ENCODE measurements at places on chromosomes 2 and 18.
A peak's percentile ranks its signal among the peaks of the same experiment; 100 is the strongest.

DNA sequence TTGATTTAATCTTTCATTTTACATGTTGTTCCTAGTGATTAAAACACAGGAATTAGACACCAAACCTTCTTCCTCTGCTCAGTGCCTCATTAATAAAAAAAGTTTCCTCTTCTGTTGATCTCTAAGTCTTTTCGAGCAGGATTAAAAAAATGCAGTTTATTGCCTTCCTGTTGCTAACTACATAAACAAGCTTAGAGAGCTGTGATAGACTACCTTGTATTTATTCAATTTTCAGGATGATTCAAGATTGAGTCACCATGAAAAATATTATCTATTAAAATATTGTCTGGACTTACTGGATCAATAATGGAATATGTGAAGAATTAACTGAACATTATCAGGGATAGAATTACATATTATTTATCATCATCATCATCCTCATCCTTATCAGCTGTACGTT lies 1089.6 kb upstream of the CNTNAP5 start:
- DNase-seq = no peak

- no peak for DNase-seq
Measured at GRCh38 chr18:13804305-13804704, 19.6 kb upstream of the MC5R start.

DNA sequence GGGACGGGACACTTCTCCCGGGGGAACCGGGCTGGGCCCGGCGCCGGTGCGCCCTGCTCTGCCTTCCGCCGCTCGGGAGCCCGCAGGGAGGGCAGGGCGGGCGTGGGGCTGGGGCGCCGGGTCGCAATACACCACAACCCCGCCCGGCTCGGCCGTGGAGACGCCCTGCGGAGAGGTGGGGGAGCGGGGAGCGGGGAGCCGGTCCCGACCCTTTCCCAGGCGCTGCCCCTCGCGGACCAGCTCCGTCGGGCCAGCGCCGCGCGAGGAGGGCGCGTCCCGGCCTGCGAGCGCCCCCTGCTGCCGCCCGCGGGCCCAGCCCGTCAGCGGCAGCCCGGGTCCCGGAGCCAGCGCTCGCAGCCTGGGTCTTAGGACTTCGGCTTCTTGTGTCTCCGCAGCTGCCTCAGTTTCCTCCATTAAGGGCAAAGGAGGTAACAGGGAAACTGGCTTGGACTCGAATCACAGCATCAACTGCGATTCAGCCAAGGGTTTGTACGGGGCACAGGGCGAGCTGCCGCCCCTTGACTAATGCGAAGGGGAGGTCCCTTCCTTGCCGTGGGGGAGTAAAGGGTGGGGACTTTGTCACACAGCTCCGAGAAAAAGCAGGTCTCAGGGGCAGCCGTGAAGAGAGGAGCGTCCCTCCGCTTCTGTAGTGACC lies 635 bp upstream of the ADRA2B start:
- peak; percentile 85 for DNase-seq

DNA sequence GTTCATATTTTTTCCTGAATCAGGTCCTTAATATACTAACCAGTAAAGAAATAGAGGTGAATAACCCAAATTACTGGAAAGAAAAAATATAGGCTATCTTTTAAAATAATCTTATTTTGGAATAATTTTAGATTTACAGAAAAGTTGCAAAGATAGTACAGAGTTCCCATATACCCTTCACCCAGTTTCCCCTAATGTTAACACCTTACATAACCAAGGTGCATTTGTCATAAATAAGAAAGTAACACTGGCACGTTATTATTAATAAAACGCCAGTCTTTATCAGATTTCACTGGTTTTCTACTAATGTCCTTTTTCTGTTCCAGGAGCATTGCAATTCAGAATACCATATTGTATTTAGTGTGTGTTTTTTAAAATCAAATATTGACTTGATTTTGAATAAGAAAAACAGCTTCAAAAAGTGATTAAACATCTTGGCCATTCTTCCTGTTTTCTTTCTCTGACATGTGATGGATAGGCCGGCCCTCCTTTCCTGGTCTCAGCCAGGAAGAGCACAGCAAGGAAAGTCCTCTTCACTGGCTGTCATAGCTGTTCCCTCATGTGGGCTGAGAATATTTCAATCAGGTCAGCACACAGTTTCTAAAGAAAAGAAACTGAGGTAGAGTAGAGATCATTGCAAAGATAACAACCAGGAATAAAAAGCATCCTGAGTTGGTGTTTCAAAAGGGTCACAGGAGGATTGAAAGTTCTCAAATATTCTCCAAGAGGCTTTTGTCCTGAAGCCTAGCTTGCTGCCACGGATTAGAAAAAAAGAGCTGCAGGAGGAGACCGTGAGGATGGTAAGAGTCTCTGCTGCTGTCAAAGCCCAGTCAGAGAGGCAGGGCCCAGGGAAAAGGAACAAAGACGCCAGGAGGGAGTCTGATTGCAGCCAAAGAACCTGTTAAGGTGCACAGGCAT lies 79.3 kb upstream of the ARL5A start:
- no peak for DNase-seq

- no peak for DNase-seq
Measured at GRCh38 chr2:2892378-2892777, 485.2 kb downstream of the EIPR1 start.

DNA sequence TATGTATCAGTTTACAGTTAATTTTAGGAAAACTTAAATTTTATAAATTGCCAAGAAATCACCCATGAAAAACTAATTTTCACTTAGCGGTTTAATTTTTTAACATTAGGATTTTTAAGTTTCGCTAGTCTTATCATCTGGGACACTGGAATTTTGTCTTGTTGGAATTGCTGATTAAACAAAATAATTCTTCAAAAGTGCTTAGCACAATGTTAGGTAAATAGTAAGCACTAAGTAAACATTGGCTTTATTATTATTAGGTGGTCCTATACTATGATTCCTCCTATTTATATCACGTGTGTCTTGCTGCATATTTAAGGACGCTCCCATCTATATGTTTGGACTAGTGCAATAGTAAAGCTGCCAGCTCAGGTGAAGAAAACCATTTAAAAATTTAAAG lies 54.6 kb upstream of the MAP4K3 start:
- no peak for DNase-seq

- DNase-seq = no peak
Measured at GRCh38 chr18:39591649-39592048, 2026.1 kb upstream of the CELF4 start.

GRCh38 chr18:13136904-13137669 lies 81.5 kb upstream of the LDLRAD4 start:
- peak; percentile 35 for DNase-seq

DNA sequence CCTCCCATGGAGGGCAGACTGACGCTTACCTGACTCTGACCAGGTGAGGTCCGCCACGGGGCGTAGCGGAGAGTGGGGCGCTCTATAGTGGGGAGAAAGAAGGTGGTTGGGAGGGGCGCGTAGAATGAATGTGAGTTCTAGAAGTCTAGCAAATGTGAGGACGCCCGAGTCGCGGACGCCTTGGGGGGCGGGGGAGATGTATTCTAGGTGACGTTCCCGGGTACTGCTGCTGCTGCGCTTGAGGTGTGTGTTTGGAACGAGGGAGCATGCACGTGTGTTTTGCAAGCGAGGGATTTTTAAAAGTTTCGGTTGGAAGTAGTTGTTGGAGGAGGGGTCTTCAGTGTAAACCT lies 758 bp downstream of the RIF1 start:
- peak; percentile 16 for DNase-seq

DNA sequence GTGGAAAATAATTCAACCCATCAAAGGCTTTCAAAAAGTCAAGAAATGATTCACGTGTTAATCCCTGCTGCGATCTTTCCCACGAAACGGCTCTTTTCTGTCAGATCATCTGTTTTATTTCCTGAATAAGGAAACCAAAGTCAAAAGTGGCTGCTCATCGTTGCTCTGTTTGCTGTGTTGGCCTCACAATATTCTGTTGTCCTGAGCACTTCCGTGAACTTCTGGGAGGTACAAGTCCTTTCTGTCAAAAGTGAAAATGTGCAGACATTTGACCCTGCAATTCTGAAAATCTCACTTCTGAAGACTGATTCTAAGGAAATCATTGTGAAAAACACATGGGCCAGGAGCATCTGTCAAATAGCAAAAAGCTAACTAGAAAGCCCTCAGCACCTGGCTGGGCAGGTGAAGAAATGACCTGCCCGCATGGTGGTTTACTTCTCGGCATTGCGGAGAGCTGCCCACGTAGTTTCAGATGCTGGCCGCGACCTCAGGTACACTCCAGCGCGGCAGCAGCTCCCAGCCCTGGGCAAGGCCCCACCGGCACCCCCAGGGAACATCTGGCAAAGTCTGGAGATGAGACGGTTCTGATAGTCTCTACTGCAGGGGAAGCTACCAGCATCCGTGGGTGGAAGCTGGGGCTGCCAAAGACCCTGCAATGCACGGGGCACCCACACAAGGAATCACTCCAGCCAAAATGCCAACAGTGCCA lies 31.9 kb upstream of the GPC1 start:
- DNase-seq = no peak

GRCh38 chr2:101808006-101808562 lies 110.6 kb downstream of the MAP4K4 start:
- DNase-seq = no peak

Data from memory B cell (primary cell).